ENCODE measurements at places on chromosomes 2 and 18.

GRCh38 chr2:23566241-23567142 lies 181.5 kb downstream of the KLHL29 start:
- peak; percentile 71 for DNase-seq

- DNase-seq: no peak
These were observed 167.2 kb downstream of the HDAC4 start for GRCh38 chr2:239233576-239233975.

GRCh38 chr2:181106789-181107627 lies 126.6 kb downstream of the UBE2E3 start:
- no peak for DNase-seq

GRCh38 chr2:104746858-104747257 lies 107.1 kb upstream of the POU3F3 start:
- DNase-seq: no peak

GRCh38 chr2:61114147-61114546 lies 47.8 kb upstream of the C2orf74 start:
- DNase-seq: no peak

- DNase-seq: no peak
These were observed 9.0 kb upstream of the CCDC150 start for GRCh38 chr2:196630531-196630930.

- DNase-seq: no peak
These were observed 5.9 kb downstream of the PPP3R1 start for GRCh38 chr2:68246396-68246795.

DNA sequence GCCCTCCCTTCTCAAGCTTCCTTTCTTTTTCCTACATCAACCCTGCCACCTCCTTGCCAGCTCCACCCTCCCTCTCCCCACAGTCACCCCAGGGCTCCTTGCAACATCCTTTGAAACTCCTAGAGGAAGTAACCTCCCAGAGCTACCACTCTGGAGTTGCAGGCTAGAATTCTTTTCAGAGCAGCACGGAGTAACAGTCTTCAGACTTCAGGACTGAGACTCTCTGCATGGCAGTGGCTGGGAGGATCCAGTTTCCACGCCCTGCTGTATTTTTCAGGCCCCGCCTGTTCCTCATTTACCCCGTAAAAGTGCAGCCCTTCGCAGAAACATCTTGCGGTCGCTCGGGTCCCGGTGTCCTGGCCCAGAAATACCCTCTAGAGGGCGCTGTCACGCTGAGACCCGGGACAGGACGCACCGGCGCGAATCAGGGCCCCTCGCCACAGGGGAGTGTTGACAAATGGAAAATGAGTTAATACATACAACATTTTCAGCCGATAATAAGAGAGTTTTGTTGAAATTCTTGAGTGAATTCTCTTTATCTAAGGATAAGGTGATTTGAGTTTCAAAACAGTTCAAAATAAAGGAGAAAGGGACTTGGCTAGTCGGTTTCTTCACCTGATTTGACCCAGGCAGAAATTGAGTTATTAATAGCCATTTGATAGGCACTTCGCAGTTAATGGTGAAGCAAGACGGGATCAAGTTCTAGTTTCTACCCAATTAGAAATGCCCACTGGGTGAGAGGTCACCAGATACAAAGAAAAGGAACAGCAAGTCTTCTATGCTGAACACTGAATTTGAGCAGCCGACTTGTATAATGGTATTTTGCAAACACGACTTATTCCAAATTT lies 18.5 kb upstream of the NTSR2 start:
- DNase-seq: peak; percentile 89

- DNase-seq: peak; percentile 67
These were observed 822 bp downstream of the UBE2E3 start for GRCh38 chr2:180980943-180981911.

- no peak for DNase-seq
These were observed 15.5 kb upstream of the ATG16L1 start for GRCh38 chr2:233235977-233236376.

DNA sequence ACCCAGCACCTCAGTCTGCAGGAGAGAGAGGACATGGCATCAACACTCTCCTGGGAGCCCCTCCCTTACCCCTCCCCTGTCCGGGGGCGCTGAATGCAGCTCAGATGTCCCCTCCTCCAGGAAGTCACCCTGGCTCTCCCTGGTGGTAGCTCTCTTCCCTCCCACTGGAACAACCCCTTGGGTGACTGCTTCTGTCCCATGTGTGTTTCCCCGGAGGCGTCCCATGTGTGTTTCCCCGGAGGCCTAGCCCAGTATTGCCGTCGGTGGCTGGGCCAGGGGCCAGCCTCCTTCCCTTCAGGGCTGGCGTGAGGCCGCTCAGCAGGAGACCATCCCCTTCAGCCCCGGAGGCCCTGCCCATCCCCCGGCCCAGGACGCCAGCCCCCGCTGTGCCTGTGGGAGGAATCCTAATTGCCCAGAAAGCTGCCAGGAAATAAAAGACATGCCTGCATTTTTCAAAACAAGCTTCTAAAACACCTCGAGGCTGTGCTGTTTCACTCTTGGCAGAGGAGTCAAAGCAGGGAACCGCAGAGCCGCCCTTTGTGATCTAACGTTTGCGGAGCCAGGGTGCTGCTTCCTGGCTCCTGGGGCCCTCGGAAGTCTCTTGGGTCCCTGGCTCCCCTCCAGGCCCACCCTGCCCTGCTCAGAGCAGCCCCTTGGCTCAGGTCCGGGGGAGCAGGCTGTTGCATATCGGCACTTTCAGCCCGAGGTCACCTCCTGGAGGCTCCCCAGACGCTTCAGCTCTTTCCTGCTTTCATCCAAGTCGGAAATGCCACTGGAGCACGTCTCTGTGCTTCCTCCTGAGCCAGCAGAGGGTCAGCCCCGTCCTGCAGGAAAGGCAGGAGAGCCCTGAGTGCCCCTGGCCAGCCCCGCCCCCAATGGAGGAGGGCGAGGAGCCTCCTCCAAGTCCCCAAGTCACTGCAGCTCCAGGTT lies 11.4 kb downstream of the SNED1 start:
- DNase-seq: peak; percentile 48

- no peak for DNase-seq
These were observed 37.0 kb downstream of the PPP4R1 start for GRCh38 chr18:9577361-9577760.

DNA sequence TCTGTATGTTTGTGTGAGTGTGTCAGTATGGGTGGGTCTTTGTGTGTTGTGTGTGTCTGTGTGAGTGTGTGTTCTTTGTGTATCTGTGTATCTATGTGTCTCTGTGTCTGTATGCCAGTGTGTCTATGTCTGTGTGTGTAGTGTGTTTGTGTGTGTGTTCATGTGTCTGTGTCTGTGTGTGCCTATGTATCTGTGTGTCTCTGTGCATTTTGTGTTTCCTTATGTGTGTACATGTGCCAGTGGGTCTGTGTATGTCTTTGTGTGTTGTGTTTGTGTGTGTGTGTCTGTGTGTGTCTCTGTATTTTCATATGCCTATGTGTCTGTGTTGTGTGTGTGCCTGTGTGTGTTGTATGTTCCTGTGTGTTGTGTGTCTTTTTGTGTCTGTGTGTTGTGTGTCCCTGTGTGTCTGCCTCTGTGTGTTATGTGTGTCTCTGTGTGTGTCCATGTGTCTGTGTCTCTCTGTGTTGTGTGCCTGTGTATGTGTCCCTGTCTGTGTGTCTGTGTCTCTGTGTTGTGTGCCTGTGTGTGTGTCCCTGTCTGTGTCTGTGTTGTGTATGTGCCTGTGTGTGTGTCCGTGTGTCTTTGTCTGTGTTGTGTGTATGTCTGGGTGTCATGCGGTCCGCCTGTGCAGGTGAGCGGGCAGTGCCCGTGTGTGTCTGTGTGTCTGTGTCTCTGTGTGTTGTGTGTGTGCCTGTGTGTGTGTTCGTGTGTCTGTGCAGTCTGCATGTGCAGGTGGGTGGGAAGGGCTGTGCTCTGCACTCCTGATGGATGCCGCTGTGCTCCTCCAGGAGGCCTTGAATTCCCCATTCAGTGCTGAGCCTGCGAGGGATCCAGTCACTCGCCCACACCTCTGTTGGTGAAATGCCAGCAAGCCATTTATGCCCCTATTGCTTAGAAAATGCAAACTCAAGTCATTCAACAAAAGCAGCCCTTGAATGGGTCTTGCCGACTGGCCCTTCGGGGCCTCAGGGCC lies 37.4 kb downstream of the KLHL29 start:
- no peak for DNase-seq

DNA sequence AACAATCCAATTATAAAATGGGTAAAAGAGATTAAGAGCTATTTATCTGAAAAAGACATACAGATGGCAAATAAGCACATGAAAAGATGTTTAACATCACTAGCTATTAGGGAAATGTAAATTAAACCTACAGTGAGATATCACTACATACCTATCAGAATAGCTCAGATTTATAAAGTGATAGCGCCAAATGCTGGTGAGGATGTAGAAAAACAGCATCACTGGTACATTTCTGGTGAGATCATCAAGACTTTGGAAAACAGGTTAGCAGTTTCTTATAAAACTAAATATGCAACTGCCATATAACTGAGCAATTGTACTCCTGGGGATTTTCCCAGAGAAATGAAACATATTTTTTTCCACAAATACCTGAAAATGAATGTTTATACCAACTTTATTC lies 100.4 kb downstream of the ACOXL start:
- DNase-seq: no peak

DNA sequence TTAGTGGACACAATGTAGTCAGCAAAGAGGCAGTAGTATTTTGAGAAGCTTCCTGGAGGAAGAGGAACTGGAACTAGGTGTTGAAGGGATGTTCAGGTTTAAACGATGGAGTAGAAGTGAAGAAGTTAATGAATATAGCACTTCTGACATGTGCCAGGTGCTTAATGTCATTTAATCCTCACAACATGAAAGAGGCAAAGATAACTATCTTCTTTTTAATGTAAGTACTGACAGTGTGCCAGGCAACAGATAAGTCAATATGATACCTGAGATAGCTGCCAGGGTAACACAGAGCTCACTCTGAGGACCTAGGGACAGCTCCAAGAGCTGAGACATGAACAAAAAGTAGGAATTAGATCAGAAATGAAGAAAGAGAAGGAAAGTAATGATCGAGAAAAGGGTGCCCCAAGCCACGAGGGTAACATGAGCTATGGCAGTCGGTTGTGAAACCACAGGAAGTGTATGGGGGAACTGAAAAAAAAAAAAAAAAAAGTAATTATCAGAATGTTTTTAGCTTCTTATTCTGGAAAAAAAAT lies 140.7 kb downstream of the RNF144A start:
- DNase-seq: no peak

DNA sequence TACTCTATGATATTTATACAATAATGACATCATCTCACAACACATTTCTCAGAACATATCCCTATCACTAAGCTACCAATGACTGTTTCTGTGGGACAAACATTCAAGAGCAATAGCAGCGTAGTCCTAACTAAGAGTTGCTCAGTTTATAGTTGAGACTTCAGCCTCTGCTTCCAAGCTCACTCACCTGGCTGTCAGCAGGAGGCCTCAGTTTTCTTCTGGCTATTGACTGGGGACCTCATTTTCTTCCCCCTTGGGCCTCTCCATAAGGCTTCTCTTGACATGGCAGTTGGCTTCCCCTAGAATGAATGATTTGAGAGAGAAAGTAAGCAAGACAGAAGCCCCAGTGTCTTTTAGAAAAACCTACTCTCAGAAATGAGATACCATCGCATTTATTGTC lies 85.9 kb downstream of the ARMC9 start:
- no peak for DNase-seq

GRCh38 chr2:127064642-127065250 lies 42.2 kb downstream of the BIN1 start:
- no peak for DNase-seq

- no peak for DNase-seq
These were observed 154.8 kb downstream of the TGIF1 start for GRCh38 chr18:3604498-3605408.

DNA sequence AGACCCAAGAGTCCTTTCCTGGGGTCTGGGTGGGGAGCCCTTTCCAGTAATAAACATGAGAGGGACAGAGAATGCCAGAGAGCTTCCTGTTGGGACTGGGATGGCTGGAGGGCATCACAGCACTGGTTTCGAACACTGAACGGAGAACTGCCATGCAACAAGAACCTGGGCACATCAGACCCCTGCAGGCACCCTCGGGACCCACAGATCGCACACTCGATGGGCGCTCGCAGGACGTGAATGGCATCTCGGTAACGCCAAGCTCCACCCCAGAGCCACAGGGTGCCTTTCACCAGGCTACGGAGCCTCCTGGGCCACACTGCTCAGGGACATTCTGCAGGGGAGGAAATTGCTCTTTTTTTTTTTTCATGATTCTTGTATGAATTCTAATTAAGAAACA lies 25.1 kb downstream of the SLC66A2 start:
- DNase-seq: peak; percentile 28

GRCh38 chr18:24212939-24213338 lies 74.1 kb downstream of the CABYR start:
- no peak for DNase-seq

GRCh38 chr2:212359425-212360067 lies 179.1 kb downstream of the ERBB4 start:
- DNase-seq: no peak

- DNase-seq: no peak
These were observed 55.0 kb downstream of the KIF1A start for GRCh38 chr2:240765007-240765406.

- no peak for DNase-seq
These were observed 29.5 kb downstream of the METTL8 start for GRCh38 chr2:171404261-171404660.

- DNase-seq: no peak
These were observed 678.1 kb upstream of the SLC8A1 start for GRCh38 chr2:41129988-41130387.
